ENCODE measurements at places on chromosomes 7 and 10.

DNA sequence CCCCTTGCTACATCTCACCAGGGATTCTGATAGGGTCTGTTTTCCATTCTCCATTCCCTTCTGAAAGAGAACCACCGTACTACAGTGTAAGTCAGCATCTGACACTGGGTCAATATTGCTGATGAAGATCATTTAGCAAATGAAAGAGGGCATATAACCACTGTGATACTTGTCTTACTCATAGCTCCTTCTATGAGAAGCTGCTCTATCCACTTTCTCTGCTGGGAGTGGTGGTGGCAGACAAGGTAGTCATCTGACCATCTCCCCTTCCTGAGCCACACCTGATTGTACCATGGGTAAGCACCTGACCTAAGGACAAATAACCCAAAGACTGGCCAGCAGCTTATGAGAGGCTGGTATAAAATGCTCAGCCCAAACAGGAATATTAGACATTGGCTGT, 220.4 kb downstream of the DOCK4 start:
- no peak for DNase-seq

- no peak for DNase-seq
These were observed 111.2 kb upstream of the STEAP1B start for GRCh38 chr7:22610951-22611757.

GRCh38 chr10:96507044-96507443, 6.7 kb downstream of the TLL2 start:
- DNase-seq = no peak

GRCh38 chr10:77208684-77209256, 428.8 kb downstream of the KCNMA1 start:
- no peak for DNase-seq

DNA sequence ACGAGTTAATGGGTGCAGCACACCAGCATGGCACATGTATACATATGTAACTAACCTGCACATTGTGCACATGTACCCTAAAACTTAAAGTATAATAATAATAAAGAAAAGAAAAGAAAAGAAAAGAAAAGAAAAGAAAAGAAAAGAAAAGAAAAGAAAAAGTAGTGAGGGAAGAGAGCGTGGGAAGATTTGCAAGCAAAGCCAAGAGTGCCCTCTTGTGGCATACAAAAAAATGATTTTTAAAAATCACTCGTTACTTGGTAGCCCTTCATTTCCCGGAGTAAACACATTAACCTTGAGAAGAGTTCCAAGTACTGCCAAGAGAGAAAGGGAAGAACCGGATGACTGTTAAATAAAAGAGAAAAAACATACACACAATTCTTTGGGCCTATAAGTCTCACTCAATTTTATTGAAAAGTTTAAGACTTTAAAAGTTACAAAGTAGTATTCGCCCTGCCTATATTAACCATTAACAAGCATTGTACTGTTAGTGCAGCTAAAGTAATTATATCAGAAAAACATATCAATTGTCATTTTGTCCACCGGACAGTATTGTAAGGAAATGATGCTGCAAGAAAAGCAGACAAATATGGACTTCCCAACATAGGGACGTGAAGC, 6.2 kb upstream of the CH25H start:
- peak; percentile 33 for DNase-seq

- no peak for DNase-seq
These were observed 145.6 kb upstream of the HABP2 start for GRCh38 chr10:113407218-113407617.

DNA sequence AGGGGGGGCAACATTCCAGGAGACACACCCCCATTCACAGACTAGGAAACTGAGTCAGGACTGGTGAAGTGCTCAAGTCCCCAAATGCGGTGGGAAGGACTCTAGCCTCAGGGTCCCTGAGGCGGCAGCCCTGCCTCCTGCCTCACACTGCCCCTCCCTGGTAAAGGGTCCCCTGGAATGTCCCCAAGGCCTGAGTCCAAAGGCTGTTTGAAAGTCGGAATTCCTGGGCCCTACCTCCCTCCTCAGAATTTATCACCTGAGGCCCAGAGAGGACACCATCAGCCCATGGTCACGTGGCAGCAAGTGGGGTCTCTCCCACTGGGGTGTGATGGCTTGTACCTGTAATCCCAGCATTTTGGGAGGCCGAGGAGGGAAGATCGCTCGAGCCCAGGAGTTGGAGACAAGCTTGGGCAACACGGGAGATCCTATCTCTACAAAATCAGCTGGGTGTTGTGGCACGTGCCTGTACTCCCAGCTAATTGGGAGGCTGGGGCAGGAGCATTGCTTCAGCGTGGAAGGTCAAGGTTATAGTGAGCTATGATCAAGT, 110.3 kb upstream of the TNRC18 start:
- DNase-seq = no peak

DNA sequence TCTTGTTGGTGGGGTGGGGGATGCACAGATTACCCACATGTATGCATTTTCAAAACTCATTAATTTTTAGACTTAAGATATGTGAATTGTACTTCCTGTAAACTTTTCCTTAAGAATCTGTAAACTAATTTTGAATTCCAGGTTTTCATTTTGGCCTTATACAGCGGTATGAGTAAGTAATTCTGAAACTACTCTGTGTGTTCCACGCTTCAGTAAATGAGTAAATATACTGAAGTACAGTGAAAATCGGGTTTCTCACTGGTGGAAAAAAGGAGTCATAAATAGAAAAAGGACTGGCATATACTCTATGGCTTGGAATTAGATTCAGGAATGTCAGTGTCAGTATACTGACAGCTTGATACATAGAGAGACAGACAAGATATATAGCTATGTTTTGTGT, 72.8 kb downstream of the CTTNBP2 start:
- no peak for DNase-seq

DNA sequence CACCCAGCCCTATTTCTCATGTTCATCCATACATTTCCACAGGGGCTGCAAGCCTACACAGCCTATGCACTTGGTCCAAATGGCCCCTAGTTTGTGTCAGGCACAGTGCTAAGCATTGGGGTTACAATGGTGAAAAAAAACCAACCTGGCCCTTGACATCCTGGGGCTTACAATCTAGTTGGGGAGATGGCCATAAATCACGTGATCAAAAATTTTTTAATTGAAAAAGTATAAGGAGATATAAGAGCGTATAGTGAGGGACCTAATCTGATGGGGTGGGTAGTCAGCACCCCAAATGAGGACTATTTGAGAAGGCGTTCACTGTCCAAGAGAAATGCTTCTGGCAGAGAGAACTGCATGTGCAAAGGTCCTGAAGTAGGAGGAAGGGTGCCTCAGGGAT, 5.6 kb upstream of the MTPAP start:
- DNase-seq = no peak

- DNase-seq = no peak
These were observed 12.5 kb upstream of the INTS1 start for GRCh38 chr7:1516586-1517251.

- DNase-seq = peak; percentile 74
These were observed 2.0 kb downstream of the DBNL start for GRCh38 chr7:44046321-44047061.

- no peak for DNase-seq
These were observed 23.9 kb downstream of the CACNB2 start for GRCh38 chr10:18164093-18164492.

- no peak for DNase-seq
These were observed 16.6 kb downstream of the PLAC9 start for GRCh38 chr10:80149123-80149522.

All from T-helper 1 cell (primary cell).